ENCODE measurements at places on chromosomes 1 and 21.

GRCh38 chr1:82139751-82140468 lies 339.2 kb downstream of the ADGRL2 start:
- DNase-seq: no peak

- no peak for DNase-seq
Measured at GRCh38 chr1:100736746-100737145, 17.2 kb downstream of the VCAM1 start.

GRCh38 chr1:205020466-205020865 lies 22.5 kb upstream of the CNTN2 start:
- DNase-seq: no peak

DNA sequence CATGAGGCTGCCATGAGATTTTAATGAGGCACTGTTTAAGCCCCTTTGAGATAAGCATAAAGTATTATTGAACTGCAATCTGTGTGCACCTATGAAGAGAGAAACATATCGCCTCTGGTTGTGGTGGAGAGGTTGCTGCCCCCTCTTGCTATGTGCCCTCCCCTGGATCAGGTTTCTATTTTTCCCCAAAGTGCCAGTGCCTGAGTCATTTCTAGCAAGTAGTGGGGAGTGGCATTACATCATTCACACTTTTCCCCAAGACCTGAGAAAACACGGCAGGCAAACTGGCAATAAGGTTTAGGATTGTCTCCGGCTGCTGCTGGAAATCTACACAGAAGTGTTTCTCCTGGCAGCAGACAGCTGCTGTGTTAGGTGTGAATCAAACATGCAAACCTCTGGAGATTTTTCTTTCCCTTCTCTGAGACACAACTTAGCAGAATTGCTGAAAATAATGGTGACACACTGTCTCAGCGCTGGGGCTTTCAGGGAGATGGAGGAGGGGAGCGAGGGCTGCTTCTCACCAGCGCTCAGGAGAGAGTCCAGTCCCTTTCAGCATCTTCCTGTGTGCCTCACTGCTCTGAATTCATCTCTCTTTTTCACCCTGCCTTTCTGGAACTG lies 13.7 kb upstream of the RGS16 start:
- DNase-seq: no peak

DNA sequence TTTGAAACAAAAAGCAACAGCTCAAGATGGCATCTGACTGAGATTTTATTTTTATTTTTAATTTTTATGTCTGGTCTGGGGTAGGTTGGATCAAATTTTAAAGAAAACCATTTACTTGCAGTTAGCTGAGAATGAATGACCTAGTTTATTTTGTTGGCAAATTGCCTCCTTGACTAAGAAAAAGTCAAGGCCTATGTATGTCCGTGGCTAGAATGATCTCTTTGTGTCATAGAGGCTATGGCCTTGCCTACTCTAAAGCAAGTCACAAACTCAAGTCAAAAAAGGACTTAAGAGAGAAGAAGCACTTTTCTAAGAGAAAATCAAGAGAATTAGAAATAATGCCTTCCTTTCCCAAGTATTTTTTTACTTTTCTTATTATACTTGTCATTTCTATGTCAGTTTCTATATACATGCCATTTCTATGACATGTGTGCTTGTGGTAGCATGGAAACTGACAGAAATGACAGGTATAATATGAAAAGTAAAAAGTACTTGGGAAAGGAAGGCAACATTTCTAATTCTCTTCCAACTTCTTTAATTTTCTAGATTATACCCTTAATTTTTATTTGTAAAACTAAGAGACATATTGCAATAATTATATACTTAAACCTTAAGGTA lies 136.7 kb downstream of the CENPF start:
- no peak for DNase-seq

GRCh38 chr21:44950351-44950750 lies 10.5 kb downstream of the SLX9 start:
- DNase-seq: no peak

DNA sequence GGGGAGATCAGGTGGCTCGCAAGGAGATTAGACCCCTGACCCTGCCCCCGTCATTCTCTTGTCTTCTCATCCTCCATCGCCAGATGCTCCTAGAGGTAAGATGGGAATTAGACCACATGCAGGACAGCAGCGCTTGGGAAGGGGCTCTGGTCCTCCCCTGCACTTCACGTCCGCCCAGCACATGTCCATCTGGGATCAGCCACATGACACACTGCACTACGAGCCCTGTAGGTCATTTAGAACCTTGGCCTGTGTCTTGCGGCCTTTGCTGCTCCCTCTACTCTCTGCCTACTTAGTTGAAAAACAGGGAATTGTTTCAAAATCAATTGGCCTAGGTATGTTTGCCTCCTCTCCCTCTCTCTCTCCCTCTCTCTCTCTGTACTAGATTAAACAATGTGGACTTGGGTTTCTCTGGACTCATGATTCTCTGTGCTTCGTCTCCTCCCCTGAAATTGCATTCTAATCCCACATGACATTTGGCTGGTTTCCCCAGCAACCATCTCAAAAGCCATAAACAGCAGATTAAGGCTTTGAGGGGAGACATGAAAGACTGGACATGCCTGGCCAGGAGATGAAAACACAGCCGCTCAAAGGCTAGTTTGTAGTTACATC lies 3.8 kb upstream of the NCMAP start:
- no peak for DNase-seq

DNA sequence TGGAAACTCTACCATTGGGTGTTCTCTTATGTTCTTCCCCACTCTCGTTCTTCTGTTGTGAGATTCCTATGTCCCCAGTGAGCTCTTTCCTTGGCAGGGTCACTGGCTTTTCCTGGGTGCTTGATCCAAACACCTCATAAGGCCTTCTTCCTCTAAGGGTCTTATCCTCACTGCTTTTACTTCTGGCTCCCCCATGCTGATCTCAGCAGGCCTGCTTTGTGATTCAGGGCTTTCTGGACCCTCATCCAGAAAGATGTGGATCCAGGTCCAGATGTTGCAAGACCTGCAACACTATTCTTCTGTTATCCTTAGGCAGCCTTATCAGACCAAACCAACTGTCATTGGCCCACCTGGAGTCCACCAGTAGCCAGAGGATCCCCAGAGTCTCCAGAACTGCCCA lies 11.2 kb upstream of the MYOG start:
- DNase-seq: no peak

DNA sequence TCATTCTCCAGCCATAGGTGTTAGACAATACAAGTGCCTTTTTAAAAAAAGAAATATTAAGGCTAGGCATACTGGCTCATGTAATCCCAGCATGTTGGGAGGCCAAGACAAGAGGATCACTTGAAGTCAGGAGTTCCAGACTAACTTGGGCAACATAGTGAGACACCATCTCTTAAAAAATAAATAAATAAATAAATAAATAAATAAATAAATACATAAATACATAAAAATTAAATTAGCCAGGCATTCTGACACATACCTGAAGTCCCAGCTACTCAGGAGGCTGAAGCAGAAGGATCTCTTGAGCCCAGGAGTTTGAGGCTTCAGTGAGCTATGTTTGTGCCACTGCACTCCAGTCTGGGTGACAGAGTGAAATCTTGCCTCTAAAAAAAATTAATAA lies 85.8 kb upstream of the ATP1B1 start:
- no peak for DNase-seq

DNA sequence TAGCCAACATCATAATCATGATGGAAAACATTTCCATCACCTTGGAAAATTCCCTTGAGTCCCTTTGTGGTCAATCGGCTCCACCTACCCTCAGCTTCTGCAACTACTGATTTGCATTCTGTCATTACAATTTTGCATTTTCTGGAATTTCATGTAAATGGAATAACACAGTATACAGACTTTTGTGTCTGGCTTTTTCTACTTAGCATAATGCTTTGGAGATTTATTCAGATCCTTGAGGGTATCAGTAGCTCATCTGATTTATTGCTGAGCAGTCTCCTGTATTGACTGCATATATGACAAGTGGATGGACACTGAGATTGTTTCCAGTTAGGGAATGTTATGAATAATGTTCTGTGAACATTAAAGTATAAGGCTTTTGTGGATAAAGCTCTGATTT lies 358.3 kb downstream of the USP25 start:
- no peak for DNase-seq

DNA sequence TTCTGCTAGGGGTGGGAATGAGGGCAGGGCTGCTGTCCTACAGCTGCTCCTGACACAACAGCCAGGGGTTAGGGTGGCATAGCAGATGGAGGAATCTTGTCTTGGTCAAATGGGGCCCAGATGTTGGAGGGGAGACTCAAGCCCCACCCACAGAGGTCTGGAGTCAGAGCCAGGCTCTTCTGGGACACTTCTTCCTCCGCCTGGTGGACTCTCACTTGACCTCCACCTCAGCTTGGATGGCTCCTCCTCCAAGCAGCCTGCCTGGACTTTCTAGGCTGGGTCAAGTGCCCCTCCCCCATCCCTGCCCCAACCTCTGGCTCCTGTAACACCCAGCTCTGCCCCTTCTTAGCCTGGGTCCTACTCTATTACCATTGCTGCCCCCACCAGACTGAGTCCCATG lies 35.5 kb downstream of the EPHA2 start:
- DNase-seq: no peak
